ENCODE measurements at places on chromosomes 1 and 21. TPM values are rescaled to one million over a fixed set of nuclear protein-coding genes. Genes with fewer than 3 reads are reported as not detected.

The TLCD4 gene
- 0.75 TPM for total RNA-seq

The SLX9 gene
- 18.7 TPM for total RNA-seq

The ST6GALNAC3 gene
- 0.44 TPM for total RNA-seq

The OR2T29 gene
- total RNA-seq: not detected

The PEAR1 gene
- 1.6 TPM for total RNA-seq

The ESPN gene
- 0.62 TPM for total RNA-seq

The MCOLN3 gene
- total RNA-seq: 3.8 TPM

The RABGGTB gene
- total RNA-seq: 114 TPM
